Activated naive CD4-positive, alpha-beta T cell treated with anti-CD3 and anti-CD28 coated beads, Interleukin-2, amount 10 ng/mL, durations not matched to agents 7 days and 5 days (primary cell): ENCODE measurements at places on chromosomes 13 and 19.
A peak's percentile ranks its signal among the peaks of the same experiment; 100 is the strongest.

- H3K27me3 ChIP-seq = peaks cover 51% of the 10 kb centered on the region
- H3K36me3 ChIP-seq = peaks cover 10% of the 10 kb centered on the region
- peak overlapping the region; percentile 72 for H3K4me3 ChIP-seq
Measured at GRCh38 chr19:55626350-55626749, 2.0 kb upstream of the ZNF784 start.

DNA sequence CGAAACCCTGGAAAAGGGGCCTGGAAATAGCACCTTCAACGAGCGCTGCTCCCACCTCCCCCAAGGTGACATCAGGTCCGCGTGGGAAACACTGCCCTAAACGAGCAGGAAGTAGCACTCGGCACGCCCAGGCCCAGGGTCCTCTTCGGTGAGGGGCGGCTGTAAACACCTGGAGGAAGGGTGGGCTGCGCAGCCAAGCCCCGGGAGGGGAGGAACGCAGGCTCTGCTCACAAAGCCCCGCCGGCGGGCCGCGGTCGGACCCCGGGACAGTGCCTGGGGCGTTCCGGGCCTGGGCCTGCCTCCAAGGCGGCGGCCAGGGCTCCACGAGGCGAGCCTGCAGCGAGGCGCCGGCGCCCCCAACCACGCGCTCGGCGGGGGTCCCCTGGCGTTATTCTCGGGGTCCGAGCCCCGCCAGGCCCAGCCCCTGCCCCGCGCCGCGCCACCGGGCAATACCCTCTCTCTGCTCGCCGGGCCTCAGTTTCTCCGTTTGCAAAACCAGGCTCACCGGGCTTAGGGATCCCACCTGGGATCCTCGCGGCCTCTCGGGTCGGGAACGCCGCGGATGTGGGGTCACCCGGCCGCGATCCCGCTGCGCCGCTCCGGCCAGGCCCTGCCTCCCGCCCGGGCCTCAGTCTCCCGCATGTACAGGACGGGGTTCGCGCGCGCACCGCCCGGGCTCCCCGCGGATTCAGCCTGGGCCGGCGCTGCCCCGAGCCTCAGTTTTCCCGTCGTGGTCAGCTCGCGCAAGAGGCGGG is 630 bp downstream of the RNF126 start:
- H3K27me3 ChIP-seq = peaks cover 12% of the 10 kb centered on the region
- H3K27ac ChIP-seq = peak overlapping the region; percentile 98
- DNase-seq = peak; percentile 88
- H3K4me3 ChIP-seq = peak overlapping the region; percentile 96
- peaks cover 16% of the 10 kb centered on the region for H3K36me3 ChIP-seq

DNA sequence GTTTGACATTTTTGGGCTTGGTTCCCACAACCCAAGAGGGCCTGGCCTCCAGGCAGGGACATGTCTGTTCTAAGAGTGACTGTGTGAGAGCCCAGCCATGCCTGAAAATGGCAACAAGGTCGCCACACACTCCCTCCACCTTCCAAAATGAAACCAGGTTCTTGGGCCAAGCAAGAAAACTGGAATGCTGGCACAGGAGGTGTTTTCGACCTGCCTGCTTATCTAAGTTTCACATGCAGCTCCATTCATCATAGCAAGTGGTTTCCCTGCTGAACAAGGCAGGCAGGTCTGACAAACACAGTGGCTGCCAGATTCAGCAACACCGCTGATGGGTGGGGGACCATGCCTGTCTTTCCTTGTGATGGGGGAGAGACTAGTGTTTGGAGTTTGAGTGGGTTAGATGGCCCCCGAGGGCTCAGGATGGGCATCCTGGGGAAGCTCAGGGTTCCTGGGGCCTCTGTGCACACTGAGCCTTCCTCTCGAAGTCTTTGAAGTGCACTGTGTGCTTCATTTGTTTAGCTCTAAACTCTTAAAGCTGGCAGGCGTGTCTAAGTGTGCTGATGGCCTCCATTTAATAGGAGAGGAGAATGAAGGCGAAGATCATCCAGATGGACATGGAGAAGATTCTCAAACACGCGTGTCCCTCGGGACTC is 17.9 kb upstream of the GAS6 start:
- peaks cover 10% of the 10 kb centered on the region for H3K27me3 ChIP-seq
- DNase-seq = no peak
- no peaks in the 10 kb centered on the region for H3K36me3 ChIP-seq
- no peak overlapping the region for H3K27ac ChIP-seq
- no peak overlapping the region for H3K4me3 ChIP-seq

DNA sequence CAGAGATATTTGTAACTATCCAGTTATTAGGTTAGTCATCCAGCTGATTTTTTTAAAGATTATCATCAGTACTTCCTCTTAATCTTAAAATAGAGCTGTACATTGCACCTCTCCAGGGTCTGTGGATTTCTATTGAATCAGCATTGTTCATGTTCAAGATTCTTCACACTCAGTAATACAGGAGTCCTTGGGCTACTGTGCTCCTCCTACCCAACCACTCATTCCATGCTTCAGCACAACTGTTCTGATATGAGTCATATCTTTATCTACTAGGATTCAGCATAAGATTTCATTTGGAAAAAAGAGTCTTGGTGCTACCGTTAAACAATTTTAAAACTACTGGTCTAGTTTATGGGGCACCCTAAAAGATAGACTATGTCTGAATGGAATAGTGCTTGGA is 357.8 kb downstream of the DCT start:
- no peak overlapping the region for H3K4me3 ChIP-seq
- peaks cover 5% of the 10 kb centered on the region for H3K27me3 ChIP-seq
- H3K4me1 ChIP-seq = no peaks in the 10 kb centered on the region
- DNase-seq = no peak
- no peaks in the 10 kb centered on the region for H3K36me3 ChIP-seq

- H3K4me3 ChIP-seq = no peak overlapping the region
- DNase-seq = no peak
- no peak overlapping the region for H3K27ac ChIP-seq
Measured at GRCh38 chr13:73397496-73398305, 338.9 kb downstream of the KLF5 start.

DNA sequence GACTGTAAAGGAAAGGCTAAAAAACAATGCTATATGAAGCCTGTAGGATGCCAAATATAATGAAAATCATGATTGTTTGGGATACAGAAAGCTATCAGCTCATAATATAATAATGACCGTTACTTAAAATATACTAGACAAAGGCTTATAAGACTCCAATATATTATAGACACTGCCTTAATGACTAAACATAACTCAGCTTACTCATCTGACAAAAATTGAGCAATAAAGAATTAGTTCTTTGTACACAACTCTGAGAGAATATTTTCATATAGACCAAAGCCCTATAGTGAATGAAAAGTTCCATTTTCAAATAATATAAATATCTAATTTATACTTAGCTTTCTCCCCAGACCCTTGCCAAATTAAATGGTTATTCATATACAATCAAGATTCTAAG is 283.3 kb downstream of the DIAPH3 start:
- H3K4me1 ChIP-seq = no peaks in the 10 kb centered on the region
- H3K36me3 ChIP-seq = peaks cover 7% of the 10 kb centered on the region
- H3K27me3 ChIP-seq = no peaks in the 10 kb centered on the region

- H3K36me3 ChIP-seq = peaks cover 49% of the 10 kb centered on the region
- no peaks in the 10 kb centered on the region for H3K4me1 ChIP-seq
- H3K27me3 ChIP-seq = no peaks in the 10 kb centered on the region
Measured at GRCh38 chr13:40874138-40874779, 84.8 kb downstream of the SLC25A15 start.

GRCh38 chr19:47152632-47153031 is 22.0 kb downstream of the SAE1 start:
- H3K27me3 ChIP-seq = no peaks in the 10 kb centered on the region
- H3K4me3 ChIP-seq = no peak overlapping the region
- DNase-seq = no peak
- H3K36me3 ChIP-seq = peaks cover 65% of the 10 kb centered on the region
- peaks cover 49% of the 10 kb centered on the region for H3K4me1 ChIP-seq
- no peak overlapping the region for H3K27ac ChIP-seq

DNA sequence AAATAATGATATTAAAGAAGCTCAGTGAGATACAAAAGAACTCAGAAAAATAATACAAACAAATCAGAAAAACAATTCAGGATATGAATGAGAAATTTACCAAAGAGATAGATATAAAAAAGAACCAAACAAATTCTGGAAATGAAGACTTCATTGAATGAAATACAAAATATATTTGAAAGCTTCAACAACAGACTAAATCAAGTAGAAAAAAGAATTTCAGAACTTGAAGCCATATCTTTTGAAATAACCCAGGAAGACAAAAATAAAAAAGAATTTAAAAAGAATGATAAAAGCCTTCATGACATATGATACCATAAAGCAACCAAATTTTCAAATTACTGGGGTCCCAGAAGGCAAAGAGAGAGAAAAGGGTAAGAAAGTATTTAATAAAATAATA is 9.6 kb downstream of the LEUTX start:
- no peaks in the 10 kb centered on the region for H3K36me3 ChIP-seq
- no peak overlapping the region for H3K27ac ChIP-seq
- H3K4me1 ChIP-seq = no peaks in the 10 kb centered on the region
- no peak for DNase-seq

DNA sequence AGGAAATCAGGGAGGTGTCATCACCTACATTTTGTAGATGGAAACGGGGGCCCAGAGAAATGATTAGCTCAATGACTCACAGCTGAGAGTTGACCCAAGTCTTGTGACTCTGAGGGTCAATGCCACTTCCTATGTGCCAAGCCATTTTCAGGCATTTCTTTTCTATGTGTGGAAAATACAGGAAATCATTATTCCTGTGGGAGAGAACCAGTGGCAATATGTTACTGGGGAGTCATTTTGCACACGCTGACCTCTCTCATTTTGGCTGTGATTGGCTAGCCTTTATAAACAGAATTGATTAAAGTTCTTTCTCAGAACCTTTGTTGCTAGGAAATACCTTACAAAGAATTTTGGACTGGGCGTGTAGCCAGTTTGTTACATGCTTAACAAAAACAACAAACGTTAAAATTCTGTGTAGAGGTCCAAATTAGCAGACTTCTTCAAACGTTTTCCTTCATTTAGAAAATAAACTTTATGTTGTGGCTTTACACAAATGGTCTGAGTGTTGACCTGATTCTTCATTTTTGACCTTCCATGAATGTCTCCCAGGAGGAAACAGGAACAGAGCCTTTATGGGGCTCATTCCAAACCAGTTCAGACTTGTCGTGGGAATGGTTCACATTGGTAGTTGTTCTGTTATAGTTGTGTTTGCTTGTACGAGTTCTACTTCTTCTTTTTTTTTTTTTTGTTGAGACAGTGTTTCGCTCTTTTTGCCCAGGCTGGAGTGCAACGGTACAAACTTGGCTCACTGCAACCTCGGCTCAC is 11.4 kb downstream of the PCCA start:
- no peaks in the 10 kb centered on the region for H3K27me3 ChIP-seq
- no peak overlapping the region for H3K4me3 ChIP-seq
- peaks cover 11% of the 10 kb centered on the region for H3K36me3 ChIP-seq

DNA sequence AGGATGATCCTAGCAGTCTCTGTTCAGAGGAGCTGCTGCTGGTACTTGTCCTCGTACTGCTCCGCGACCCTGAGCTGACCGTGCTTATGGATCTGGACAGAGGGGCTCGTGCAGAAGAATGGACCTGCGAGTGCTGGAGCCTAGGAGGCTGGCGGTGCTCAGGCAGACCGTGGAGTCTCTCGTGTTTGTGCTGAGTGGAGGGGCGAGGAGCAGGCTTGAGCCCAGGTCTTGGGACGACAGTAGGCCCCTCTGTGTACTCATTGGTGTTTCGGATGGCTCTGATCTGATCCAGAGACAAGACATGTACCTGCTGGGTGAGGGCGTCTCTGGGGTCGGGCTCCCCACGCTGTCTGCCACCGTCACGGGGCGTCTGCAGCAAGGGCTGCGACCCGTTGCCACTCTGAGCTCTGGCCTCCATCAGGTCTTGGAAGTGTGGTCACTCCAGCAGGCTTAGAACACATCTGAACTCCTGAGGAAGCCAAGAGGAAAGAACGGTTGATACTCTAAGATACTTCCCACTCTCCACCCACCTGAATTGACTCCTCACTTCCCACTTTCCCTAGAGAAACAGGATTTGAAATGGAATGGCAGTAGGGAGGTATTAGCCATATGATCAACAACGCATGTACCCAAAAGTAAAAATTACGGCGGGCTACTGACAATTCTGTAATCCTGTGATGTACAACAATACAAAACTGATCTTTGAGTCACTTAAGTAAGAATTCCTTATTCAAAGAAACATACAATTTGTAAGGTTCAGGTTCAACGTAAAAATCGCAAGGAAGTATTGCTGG is 3.4 kb downstream of the SPRY2 start:
- H3K4me3 ChIP-seq = no peak overlapping the region
- peaks cover 15% of the 10 kb centered on the region for H3K4me1 ChIP-seq
- H3K36me3 ChIP-seq = no peaks in the 10 kb centered on the region
- DNase-seq = no peak
- H3K27ac ChIP-seq = no peak overlapping the region

- H3K4me1 ChIP-seq = no peaks in the 10 kb centered on the region
- DNase-seq = no peak
- H3K36me3 ChIP-seq = no peaks in the 10 kb centered on the region
- H3K27me3 ChIP-seq = no peaks in the 10 kb centered on the region
- H3K4me3 ChIP-seq = no peak overlapping the region
Measured at GRCh38 chr13:111789420-111789819, 277.5 kb upstream of the SOX1 start.

- no peaks in the 10 kb centered on the region for H3K36me3 ChIP-seq
- H3K4me1 ChIP-seq = no peaks in the 10 kb centered on the region
- H3K27me3 ChIP-seq = no peaks in the 10 kb centered on the region
- no peak overlapping the region for H3K27ac ChIP-seq
- H3K4me3 ChIP-seq = no peak overlapping the region
- no peak for DNase-seq
Measured at GRCh38 chr19:33397536-33398360, 24.2 kb downstream of the CEBPG start.

DNA sequence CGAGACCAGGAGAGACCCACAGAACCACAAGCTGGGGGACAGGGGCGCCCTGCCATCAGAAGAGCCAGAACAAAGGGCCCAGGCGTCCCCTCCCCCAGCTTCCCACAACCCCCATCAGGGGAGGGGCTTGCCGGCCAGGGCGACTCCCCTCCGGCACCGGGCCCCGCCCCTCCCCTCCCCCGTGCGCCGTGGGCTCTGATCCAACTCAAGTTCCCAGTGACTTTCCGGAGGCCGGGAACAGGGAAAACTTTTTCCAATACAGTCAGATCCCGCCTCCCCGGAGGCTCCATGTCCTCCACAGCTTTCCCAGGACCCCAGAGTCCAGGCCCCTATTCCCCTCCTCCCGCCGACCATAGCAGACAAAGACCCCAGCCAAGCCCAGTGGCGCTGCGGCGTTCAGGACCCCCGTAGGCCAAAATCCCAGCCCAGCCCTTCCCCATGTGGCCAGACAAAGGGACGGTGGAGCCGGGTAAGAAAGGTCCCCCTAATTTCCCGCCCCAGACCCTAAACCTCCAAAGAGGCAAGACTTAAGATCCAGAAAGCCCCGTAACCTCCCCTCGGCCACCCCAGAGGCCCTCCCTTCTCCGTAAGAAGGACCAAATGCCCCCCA is 673 bp downstream of the TEAD2 start:
- peaks cover 18% of the 10 kb centered on the region for H3K27me3 ChIP-seq
- no peak overlapping the region for H3K27ac ChIP-seq
- DNase-seq = no peak
- no peaks in the 10 kb centered on the region for H3K36me3 ChIP-seq

- no peaks in the 10 kb centered on the region for H3K4me1 ChIP-seq
- DNase-seq = no peak
- H3K36me3 ChIP-seq = no peaks in the 10 kb centered on the region
- H3K27me3 ChIP-seq = no peaks in the 10 kb centered on the region
- H3K27ac ChIP-seq = no peak overlapping the region
- no peak overlapping the region for H3K4me3 ChIP-seq
Measured at GRCh38 chr19:24166055-24166454, 79.1 kb downstream of the ZNF254 start.
